Nasal cavity respiratory epithelium epithelial cell of viscerocranial mucosa (primary cell): ENCODE measurements at places on chromosomes 2 and 18. TPM values are rescaled to one million over a fixed set of nuclear protein-coding genes. Genes with fewer than 3 reads are reported as not detected.

TUBB8B gene
- total RNA-seq, result under 0.01 and 0.43 TPM in 2 replicates

POTEE gene
- under 0.01 TPM in 1 of 2 replicates, not detected in the other for total RNA-seq

RAMP1 gene
- total RNA-seq, result 0.34 and 3.9 TPM in 2 replicates

TLX2 gene
- total RNA-seq, result not detected in 2 replicates

IL1A gene
- total RNA-seq, result 387 and 393 TPM in 2 replicates

PIEZO2 gene
- 0.07 TPM in 1 of 2 replicates, not detected in the other for total RNA-seq

SDC1 gene
- 668 and 741 TPM in 2 replicates for total RNA-seq

HOXD13 gene
- not detected in 2 replicates for total RNA-seq

RANBP2 gene
- total RNA-seq, result 80.0 and 114 TPM in 2 replicates

ALK gene
- total RNA-seq, result 0.14 TPM in 1 of 2 replicates, not detected in the other

MOGAT1 gene
- not detected in 2 replicates for total RNA-seq

PLA2R1 gene
- 2.7 and 10.0 TPM in 2 replicates for total RNA-seq

CAPG gene
- total RNA-seq, result 306 and 511 TPM in 2 replicates

HOXD10 gene
- not detected in 2 replicates for total RNA-seq

NOSTRIN gene
- under 0.01 and 1.00 TPM in 2 replicates for total RNA-seq

STEAP3 gene
- total RNA-seq, result 8.9 and 68.3 TPM in 2 replicates

SALL3 gene
- not detected in 2 replicates for total RNA-seq

MAP2 gene
- 13.2 and 19.1 TPM in 2 replicates for total RNA-seq

VIL1 gene
- under 0.01 TPM in 1 of 2 replicates, not detected in the other for total RNA-seq
